ENCODE measurements at places on chromosomes 11 and 22. TPM values are rescaled to one million over a fixed set of nuclear protein-coding genes. Genes with fewer than 3 reads are reported as not detected.

The ELFN2 gene
- 0.38 TPM for total RNA-seq

- no peak for DNase-seq
Observed at GRCh38 chr11:11531131-11531908, 90.5 kb downstream of the GALNT18 start.

- no peak for DNase-seq
Observed at GRCh38 chr22:22446517-22446916, 62.0 kb downstream of the ZNF280B start.

The DDI1 gene
- not detected for total RNA-seq

- no peak for DNase-seq
Observed at GRCh38 chr22:28017558-28017820, 98.4 kb upstream of the PITPNB start.

Data from activated CD4-positive, alpha-beta memory T cell treated with anti-CD3 and anti-CD28 coated beads, Interleukin-2, amount 10 ng/mL, durations not matched to agents 7 days and 5 days (primary cell).